Stimulated activated CD4-positive, alpha-beta T cell treated with anti-CD3 and anti-CD28 coated beads, Interleukin-15, amount 100 ng/mL, for 24 hours (primary cell): ENCODE measurements at places on chromosomes 6 and 20.

DNA sequence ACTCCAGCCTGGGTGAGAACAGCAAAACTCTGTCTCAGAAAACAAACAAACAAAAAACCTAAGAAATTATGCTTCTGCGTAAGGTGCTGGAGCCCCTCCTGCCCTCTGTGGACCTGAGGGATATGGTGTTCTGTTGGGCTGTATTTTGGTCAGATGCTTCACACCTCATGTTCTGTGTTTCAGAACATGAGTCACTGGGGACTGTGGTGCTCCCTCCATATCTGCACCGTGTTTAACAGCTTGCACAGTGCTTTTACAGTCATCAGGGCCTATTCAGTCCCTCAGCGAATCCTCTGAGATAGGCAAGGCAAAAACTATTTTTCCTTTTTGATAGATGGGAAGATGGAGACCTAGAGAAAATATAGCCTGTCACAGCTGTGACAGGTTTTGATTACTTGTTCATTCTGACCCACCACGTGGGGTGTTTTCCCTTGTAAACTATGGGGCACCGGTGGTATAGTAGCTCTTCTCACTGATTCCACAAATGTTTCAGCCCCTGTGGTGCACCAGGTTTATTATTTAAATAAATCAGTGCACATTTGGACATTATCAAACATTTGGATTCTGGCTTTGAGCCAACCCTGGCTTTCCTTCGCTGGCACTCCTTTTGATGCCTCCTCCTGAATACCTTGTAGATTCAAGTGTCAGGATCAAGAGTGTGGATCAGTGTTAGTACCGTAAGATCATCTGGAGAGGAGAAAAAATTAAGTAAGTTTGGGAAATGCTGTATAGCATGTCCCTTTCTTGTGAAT is 9.6 kb downstream of the TTPAL start:
- DNase-seq = no peak

GRCh38 chr20:41631826-41632225 is 13.6 kb upstream of the CHD6 start:
- DNase-seq = no peak

DNA sequence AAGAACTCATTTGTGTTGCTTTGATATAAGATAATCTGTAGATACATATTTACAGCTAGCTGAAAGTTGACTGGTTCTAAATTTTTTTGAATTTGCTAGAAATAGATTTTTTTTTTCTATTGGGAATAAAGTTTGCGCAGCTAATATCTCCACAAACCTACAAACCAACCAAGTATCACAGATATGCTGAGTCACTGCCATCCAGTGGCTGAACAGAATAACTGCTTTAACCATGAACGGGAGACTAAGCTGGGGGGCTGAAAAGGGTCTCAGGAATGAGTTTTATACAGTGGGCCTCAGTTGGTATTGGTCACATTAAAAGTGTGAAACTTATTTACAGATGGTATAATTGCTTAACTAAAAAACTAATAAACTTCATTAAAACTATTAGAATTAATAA is 326.7 kb upstream of the CNR1 start:
- DNase-seq = no peak

- no peak for DNase-seq
These were observed 49.5 kb upstream of the TFAP2D start for GRCh38 chr6:50663806-50664205.

DNA sequence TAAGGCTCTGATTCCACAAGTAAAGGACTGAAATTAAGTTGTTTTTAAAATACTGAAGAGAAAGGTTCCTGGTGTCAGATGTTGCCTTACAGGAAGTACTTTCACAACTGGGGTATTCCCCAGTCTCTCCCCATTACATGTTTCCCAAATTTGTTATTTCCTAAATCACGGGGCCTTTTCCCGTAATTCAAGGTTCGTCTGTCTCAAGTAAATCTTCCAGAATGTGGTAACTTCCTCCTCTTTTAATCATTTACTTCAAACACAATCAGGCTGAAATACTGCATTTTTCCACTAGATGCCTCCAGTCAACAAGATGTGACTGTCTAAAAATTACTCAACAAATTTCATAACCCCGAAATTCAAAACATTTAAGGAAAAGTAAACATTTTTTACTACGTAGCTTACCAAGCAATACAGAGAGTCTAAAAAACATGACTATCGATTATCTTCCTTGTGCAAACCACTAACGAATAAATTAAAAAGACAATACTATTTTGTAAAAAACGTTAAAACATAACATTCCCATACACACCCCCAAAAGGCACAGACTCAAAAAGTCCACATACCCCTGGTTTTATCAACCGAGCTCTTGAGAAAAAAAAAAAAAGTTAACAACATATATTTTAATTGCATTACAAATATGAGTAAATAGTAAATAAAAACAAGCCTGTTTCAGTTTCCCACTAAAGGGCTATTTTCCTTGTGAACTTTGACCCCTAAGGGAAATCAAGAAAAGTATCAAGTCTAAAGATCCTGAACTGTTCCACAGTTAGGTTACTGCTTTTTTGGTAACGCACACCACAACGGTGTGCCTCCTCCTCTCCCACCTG is 1.7 kb downstream of the SOD2 start:
- DNase-seq = no peak

DNA sequence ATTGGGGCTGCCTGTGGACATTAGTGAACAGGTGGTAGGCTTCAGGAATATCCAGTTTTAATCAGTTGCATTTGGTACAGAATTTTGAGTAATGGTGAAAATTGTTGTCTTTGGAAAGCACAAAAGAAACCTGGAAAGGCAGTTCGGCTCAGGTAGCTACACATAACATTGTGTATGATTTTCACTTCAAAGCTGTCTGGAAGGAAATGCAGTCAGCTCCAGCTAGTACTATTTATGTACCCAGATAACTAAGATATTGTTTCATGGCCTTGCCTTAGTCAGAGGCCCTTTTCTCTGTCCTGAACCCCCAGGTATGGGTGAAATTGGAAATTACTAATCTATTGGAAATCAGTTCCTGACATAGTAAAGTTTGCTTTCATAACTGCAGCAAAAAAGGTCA is 195.6 kb upstream of the UST start:
- no peak for DNase-seq

- DNase-seq = no peak
These were observed 1.0 kb upstream of the PMEPA1 start for GRCh38 chr20:57710841-57711240.

- no peak for DNase-seq
These were observed 17.9 kb upstream of the ABRACL start for GRCh38 chr6:139010674-139011073.

DNA sequence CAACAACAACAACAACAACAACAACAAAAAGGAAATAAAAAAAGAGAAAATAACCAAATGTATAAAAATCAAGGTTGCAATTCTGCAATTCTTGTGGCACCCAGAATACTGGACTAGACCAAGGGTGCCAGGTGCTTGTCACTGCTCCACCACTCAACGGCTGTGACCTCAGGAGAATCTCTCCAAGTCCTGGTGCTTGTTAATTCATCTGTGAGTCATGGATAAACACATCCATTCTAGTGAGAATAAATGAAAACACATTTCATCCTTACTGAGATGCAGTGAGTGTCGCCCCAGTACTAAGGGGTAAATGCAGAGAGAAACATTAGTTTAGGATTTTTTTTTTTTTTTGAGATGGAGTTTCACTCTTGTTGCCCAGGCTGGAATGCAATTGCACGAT is 32.0 kb downstream of the HLA-C start:
- DNase-seq = no peak

GRCh38 chr20:16861708-16862107 is 113.5 kb downstream of the OTOR start:
- DNase-seq = no peak

GRCh38 chr6:134925800-134926199 is 24.1 kb downstream of the ALDH8A1 start:
- DNase-seq = no peak

GRCh38 chr6:91505199-91505598 is 918.3 kb upstream of the MAP3K7 start:
- no peak for DNase-seq
